SJSA1 (cell line): ENCODE measurements at places on chromosomes 3 and 15. TPM values are rescaled to one million over a fixed set of nuclear protein-coding genes. Genes with fewer than 3 reads are reported as not detected.

- DNase-seq, result peak; percentile 66
Measured at GRCh38 chr3:172201136-172201869, 161.9 kb downstream of the FNDC3B start.

DNA sequence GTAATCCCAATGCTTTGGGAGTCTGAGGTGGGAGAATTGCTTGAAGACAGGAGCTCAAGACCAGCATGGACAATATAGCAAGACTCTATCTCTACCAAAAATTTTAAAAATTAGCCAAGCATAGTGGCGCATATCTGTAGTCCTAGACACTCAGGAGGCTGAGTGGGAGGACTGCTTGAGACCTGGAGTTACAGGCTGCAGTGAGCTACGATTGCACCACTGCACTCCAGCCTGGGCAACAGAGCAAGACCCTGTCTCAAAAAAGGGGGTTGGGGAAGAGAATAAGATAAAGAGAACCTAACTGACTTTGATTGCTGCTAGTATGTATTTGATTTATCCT is 755 bp downstream of the CD200R1 start:
- DNase-seq, result no peak

- DNase-seq, result no peak
Measured at GRCh38 chr3:52915294-52915693, 17.9 kb upstream of the STIMATE start.

GRCh38 chr3:94775746-94776145 is 712.9 kb downstream of the NSUN3 start:
- no peak for DNase-seq

CHL1 gene
- not detected in 2 replicates for total RNA-seq
